ENCODE measurements at places on chromosomes 11 and 22.
A peak's percentile ranks its signal among the peaks of the same experiment; 100 is the strongest.

DNA sequence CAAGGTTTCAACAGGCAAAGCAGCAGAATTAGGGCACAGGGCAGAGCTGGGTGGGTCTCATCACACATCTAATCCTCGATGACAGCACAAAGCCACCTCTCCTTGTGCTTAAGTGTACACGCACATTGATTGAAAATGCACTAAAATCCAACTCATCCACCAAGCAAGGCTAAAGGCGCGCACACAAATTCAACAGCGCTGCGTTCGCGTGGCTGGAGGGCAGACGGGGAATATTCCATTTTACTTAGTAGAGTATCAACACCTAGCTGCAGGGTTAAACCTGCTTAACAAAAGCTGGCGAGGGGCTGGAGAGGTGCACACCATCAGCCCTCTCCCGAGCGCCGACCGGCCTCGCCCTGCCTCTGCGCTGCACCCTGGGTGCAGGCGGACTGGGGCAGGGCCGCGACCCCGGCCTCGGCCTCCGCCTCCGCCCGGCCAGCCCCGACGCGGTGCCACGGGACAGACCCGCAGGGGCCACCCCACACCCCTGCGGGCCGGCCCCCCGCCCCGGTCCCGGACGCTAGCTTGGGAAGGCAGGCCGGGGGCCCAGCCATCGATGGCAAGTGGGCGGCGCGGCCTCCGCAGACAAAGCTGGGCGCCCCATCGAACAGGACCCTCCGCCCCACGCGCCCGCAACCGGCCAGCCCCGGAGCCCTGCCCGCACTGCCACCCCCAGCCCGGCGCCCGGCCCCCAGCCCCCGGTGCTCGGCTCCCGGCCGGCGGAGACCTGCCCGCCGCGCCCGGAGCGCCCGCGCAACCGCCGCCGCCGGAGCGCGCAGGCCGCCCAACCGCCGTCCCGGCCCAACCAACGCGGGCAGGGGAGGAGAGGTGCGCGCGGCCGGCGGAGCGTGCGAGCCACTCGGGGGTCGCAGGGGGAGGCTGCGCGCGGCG is 929 bp downstream of the PRDM10 start:
- DNase-seq: peak; percentile 56

- no peak for DNase-seq
Observed at GRCh38 chr22:48444320-48445112, 1383.2 kb downstream of the BRD1 start.

GRCh38 chr11:4146070-4146771 is 51.6 kb downstream of the RRM1 start:
- no peak for DNase-seq

- DNase-seq: no peak
Observed at GRCh38 chr22:36886016-36886415, 25.2 kb downstream of the NCF4 start.

DNA sequence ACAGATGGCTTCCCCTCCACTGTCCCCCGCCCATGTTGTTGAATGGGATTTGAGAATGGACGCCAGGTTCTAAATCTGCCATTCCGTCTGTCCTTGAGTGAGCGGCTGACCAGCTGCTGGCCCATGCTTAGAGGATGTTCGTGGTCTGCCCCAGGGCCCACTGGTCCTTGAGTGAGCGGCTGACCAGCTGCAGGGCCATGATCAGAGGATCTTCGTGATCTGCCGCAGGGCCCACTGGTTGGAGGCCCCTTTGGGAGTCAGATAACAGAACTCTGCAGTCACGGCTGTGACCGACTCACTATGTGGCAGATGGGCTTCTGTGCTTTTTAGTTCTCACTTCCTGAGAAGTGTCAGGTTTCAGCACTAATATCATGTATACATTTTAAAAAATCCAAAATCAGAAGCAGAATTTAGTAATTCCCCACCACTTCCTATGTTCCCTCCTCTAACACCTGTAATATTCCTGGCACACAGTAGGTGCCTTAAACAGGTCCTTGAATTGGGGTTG is 54.1 kb downstream of the MICAL3 start:
- DNase-seq: no peak

- no peak for DNase-seq
Observed at GRCh38 chr22:30866811-30867271, 101.7 kb downstream of the MORC2 start.

DNA sequence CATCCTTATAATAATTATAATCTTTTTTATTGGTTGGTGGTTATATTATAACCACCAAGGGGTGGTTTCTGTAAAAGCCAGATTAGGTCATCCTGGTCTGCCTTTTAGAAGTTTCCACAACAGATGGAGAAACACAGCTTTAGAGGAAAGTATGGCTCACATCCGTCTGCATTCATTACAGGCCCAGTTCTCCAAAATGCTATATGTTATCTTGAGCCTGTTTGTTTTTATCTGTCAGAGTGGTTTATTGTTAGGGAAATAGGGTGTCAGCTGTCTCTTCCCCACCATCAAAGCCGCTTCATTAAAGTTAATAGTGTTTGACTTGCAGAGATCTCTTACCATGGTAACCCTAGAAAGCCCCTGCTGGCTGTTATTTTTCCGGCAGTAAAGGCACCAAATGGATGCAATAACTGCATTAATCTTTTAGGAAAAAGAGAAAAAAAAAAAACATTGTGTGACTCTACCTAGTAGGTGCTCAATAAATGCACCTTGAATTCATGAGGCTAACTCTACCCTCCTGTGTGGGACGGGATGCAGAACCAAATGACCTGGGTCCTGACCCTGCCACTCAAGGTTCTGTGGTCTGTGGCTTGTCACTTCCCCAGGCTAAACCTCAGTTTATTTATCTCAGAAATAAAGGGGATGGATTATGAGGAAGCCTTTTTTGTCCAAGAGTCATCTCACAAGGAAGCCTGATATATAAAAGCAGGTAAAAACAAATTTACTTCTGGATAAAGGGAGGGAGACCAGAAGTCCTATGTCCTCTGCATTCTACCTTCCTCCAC is 118.3 kb downstream of the WT1 start:
- DNase-seq: no peak

- no peak for DNase-seq
Observed at GRCh38 chr22:21948824-21949568, 3.7 kb downstream of the PPM1F start.

DNA sequence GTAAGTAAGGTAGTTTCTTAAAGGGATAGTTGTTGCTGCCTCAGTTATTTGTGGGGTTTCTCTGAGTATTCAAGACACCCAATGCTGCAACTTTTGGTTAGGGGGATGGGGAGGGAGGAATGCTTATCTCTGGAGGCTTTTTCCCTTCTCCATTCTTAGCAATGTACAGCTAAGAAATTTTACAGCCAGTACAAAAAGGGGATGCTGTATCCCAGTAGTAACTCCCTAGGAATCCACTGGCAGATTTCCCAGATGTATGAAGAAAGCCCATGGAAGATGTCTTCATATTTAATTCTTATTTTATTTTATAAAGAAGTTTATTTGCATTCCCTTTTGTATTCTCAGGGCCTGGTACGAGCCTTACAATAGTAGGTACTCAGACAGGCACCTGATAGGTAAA is 154.8 kb downstream of the ENTHD1 start:
- no peak for DNase-seq

DNA sequence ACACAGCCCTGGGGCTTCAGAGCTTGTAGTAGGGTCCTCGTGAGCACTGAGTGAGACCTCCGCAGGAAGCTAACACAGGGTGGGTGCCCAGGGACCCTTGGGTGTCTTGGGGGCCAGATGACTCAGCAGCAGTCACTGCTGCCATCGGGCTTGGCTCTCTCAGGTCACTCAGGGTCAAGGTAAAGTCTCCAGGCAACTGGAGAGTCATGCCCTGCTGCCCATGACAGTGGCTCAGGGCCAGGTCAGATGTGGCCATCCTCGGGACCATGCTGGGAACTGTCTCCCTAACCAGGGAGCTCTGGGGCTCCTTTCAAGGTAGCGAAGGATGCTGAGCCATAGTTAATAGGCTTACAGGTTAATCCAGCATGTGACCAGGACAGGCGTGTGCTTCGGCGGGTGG is 44.4 kb upstream of the SLC22A12 start:
- DNase-seq: no peak

DNA sequence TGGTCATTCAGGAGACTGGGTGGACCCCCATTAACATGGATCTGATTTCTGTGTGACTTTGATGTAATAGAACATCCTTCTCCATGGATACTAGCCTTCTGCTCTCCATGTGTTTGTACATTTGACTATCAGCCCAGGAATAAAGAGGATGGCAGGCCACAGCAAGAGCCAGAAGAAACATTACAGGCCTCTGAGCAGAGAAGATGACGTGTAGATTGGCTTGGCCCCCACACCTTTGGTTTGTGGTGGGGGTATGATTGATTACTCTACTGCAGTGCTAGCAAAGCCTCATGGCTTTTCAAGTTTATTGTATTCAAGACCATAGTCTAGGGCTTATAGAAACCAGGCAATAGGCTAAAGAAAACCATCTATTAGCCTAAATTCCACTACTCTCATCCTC is 77.0 kb downstream of the GRAMD1B start:
- DNase-seq: no peak

GRCh38 chr11:46554213-46555147 is 39.3 kb downstream of the AMBRA1 start:
- DNase-seq: no peak

DNA sequence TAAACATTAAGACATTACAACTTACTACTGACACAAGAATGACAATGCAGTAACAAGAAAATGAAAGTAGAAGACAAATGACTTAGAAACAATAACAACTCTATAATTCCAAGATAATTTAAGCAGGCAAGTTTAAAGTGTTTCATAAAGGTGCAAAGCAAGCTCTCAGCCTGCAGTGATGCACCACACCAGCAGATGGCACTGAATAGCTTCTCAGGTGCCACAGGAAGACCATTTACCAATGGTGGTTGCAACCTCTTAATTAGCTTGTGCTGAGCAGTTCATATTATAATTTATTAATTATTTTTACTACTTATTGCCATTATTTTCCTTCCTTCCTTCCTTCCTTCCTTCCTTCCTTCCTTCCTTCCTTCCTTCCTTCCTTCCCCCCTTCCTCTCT is 60.6 kb downstream of the NXPE2 start:
- DNase-seq: peak; percentile 52

GRCh38 chr11:29989174-29989970 is 27.5 kb downstream of the KCNA4 start:
- no peak for DNase-seq

DNA sequence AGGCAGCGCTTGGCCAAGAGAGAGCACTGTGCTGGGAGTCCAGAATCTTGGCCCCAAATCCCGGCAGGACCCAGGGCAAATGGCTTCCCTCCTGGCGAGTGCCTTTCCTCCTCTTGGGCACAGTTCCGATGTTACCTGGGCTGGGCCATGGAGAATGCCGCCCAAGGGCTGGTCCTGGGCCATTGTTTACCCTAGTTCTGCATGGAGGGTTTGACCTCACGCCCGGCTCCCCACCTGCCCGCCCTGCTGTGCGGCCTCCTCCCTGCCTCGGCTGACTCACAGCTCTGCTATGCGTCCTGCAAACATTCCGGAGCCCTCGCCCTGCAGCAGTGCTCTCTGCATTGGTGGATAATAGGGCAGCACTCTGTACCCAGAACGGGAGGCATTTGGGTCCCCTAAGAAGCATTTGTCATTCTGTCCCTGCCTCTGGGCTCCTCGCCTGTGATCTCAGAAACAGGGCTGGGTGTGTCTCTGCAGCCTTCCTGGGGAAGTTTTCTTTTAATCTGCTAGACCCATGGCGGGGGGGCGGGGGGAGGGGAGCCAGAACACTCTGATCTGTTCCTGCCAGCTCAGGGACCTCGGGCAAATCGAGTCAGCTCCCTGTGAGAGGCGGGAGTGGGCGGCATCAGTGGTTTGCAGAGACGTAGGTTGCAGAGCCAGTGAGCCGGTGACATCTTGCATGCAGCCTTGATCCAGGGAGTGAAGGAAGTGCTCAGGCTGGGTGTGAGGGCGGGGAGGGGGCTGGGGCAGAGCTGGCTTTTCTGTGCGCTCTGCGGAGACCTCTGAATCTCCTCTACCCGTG is 32.9 kb upstream of the SMIM38 start:
- DNase-seq: peak; percentile 91

- no peak for DNase-seq
Observed at GRCh38 chr11:45185228-45185729, 38.8 kb downstream of the PRDM11 start.

DNA sequence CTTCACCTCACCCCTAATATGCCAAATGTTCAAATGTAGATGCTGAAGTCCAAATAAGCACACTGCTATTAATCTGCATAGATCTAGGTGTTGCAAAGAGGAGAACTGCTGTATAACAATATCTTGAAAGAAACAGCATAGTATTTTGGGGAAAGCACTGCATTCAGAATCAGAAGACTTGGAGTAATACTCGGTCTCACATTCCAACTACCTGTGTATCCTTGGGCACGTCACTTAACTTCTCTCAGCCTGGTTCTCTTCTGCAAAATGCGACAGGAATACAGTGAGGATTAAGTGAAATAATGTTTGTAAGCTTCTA is 332 bp upstream of the HMGXB4 start:
- no peak for DNase-seq

DNA sequence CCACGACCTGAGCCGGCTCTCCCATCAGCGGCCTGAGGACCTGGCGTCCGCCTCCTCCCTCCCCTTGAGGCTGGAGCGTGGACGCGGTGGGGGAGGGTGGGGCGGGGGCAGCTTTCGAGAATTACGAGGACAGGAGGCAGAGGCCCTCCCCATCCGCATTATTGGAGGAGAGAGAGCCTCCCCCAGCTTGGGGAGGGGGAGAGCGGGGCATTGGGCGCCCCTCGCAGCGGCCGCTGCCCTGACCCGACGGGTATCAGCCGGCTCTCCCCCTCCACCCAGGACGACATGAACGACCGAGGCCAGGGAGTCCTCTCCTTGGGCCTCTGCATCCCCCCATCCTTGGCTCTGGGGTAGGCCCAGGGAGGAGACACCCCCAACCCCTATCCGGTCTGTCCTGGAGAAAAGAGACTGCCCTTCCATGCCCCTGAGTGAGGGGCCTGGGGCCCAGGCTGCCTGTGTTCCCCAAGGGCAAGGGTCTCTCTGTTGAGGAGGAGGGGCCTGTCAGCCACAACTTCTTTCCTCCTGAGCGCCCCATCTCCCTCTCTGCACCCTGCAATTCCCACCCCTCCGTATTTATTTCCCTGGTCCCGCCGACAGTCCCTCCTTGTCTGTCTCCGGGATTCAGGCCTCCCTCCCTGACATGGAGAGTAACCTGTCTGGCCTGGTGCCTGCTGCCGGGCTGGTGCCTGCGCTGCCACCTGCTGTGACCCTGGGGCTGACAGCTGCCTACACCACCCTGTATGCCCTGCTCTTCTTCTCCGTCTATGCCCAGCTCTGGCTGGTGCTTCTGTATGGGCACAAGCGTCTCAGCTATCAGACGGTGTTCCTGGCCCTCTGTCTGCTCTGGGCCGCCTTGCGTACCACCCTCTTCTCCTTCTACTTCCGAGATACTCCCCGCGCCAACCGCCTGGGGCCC is 495 bp downstream of the GPR137 start:
- DNase-seq: no peak

DNA sequence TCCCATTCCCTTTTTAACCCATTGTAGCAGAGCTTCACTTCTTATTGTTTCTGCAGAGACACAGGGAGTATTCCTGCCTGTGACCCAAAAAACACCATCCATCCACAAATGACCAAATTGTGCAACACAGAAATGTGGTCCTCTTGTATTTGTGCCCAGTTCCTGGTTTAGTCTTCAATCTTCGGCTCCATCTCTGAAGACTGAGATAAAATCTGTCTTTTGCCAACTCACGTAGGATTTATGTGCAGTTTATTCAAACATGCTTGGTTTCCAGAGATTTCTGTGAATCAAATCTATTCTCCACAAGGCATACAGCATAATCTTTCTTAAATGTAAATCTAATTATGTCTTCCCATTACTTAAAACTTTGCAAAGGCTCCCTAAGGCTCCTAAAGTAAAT is 307.0 kb downstream of the AASDHPPT start:
- no peak for DNase-seq
